NCI-H2227 treated with DMSO at 0.1 percent for 48 hours (cell line): ENCODE measurements at places on chromosomes 12 and 14.

DNA sequence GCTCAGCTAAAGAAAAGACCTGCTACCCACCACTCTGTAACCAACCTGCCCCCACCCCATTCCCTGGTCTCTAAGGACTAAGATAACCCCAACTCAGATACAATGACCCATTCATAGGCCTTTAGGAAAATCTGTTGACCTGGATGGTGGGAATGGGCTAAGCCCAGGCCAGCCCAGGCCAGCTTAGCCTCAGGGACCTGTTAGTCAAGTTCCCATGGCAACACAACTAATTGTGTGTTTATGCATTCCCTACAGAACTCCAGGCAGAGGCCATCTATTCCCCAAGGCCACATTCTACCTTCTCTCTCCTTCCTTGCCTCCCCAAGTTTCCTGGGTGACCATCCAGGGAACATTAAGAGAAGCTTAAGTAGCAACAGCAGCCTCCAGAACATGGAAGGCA is 16.1 kb upstream of the KRT8 start:
- DNase-seq, result no peak

DNA sequence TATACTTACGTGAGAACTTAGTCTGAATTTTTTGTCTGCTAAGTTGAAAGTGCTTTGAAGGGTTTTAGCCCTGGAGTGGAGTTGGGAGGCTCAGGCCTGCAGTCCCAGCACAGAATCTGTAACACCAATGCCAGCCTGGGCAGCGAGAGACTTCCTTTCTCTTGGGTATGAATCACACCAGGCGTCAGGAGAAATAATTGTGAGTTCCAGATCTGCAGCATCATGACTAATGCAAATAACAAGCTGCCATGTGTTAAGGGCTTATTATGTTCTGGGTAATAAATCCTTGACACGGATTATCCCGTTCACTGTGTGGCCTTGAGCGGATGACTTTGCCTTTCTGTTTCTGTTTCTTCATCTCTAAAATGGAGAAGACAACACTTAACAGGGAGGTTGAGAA is 70.6 kb downstream of the B4GALNT3 start:
- no peak for DNase-seq

- DNase-seq, result no peak
Measured at GRCh38 chr14:61884711-61885110, 122.5 kb downstream of the SNAPC1 start.

DNA sequence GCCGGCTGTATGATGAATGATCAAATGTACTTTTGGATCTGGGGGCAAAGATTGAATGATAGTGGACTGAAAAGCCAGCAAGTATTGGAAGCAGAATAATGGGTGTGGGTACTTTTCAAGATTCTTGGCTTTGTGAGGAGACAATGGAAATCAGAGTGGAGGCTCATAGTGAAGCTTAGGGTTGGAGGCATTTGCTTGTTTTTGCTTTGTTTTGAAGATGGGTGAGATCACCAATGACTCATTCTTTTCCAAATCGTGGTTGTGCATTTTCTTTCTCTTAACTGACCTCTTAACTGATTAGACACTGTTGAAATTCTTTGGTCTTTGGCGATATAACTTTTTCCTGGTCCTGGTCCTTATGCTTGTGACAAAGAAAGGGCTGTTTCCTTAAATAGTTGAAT is 54.4 kb downstream of the PELI2 start:
- DNase-seq, result no peak
